Dorsolateral prefrontal cortex (tissue), 122 donors: ENCODE measurements at places on chromosomes 13 and 19.

- no peak for DNase-seq
Observed at GRCh38 chr19:47740866-47741519, 4.4 kb upstream of the NOP53 start.

DNA sequence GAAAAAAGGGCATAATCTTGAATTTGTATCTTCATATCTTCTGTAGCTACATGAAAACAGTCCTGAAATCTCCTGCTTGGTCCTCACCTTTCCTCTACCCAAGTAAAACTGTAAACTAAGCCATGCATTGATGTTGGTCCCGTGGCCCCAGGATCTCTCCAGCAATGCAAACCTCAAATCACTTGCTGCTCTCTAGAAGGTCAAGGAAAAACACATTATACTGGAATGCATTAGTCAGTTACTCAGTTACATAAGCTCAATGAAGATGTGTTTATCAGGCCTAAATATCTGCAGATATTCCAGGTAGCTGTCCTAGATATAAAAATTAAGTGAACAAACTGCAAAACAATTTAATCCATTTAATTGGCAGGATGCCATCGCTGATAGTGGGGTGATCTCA lies 261.8 kb downstream of the ABCC4 start:
- DNase-seq: no peak

DNA sequence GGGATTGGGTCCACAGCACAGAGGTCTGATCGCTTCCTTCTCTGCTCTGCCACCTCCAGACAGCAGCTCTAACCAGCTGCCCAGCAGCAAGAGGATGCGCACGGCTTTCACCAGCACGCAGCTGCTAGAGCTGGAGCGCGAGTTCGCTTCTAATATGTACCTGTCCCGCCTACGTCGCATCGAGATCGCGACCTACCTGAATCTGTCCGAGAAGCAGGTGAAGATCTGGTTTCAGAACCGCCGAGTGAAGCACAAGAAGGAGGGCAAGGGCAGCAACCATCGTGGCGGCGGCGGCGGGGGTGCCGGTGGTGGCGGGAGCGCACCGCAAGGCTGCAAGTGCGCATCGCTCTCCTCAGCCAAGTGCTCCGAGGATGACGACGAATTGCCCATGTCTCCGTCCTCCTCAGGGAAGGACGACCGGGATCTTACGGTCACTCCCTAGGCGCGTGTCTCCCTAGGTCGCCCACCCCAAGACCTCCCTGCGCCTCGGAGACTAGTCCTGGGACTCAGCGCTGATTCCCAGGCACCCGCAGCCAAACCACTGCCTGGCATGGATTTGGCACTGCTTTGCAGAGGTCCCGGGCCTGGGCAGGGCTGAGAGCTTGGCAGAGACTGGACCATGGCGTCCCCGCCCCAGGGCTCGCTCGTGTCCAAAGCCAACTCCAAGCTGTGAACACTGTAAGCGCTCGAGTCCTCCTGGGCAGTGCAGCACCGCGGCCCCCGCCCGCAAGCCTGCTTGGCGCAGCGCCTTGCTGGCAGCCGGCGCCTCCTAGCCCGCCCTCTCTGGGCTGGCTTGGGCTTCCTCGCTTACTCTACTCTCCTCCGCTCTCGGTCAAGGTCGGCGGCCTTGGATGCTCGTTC lies 1.5 kb downstream of the GSX1 start:
- DNase-seq: no peak

DNA sequence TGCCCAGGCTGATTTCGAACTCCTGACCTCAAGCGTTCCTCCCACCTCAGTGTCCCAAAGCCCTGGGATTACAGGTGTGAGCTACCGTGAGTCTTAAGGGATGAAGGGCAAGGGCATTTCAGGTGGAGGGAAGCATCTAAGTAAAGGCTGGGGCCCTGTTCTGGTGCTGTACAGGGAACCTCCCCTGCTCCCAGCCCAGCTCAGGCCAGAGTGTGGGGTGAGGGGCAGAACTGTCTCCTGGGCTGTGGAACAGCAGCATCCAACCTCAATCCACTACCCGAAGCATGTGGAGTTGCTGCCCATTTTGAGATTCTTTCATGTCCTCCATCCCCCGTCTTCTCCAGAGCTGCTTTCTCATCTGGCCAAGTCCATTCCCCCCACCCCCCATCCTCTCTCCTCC lies 105.3 kb downstream of the SIPA1L3 start:
- DNase-seq: no peak

DNA sequence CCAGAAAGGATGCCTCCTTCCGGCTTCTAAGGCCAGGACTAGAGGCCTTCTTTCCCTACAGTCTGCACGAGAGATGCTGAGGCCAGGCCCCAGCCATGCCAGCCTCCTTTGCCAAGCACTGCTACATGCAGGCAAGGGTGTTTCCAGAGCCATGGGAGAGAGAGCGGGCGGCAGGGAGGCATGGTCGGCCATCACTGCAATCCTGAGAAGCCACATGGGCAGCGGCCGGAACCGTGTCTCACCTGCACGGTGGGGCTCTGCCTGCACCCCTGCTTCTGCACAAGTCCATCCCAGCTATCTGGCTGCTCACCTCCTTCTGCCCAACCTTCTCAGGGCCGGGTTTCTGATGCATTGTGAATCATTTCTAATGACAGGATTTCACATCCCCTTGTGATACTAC lies 35.1 kb downstream of the TSHZ3 start:
- no peak for DNase-seq

DNA sequence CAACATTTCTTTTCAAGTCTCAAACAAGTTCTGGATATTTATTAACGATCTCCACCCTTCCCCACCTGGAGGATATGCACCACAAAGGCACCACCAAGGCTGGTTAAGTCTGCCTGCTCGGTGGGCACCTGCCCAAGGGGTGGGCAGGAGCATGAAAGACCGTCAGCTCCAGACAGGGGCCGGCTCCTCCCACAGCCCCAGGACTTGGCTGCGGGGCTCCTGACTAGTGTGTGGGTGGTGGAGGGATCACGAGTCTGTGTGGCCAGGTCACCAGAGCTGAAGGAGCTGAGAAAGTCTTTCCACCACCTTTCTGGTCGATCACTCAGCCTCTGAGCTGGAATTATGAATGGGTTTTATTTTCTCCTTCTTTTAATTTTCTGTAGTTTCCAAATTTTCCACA lies 7.8 kb downstream of the SLC7A1 start:
- DNase-seq: no peak

DNA sequence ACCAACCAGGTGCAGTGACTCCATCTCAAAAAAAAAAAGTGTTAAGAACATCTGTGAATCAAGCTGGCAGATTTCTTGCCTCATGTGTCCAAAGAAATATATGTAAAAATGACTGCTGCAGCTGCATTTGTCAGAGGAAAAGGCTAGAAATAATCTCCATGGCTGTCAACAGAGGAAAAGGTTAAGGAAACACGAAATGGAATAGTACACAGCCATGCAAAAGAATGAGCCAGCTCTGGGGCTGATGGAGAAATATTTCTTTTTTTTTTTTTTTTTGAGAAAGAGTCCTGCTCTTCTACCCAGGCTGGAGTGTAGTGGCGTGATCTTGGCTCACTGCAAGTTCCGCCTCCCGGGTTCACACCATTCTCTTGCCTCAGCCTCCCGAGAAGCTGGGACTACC lies 6.6 kb downstream of the RAB3D start:
- no peak for DNase-seq

DNA sequence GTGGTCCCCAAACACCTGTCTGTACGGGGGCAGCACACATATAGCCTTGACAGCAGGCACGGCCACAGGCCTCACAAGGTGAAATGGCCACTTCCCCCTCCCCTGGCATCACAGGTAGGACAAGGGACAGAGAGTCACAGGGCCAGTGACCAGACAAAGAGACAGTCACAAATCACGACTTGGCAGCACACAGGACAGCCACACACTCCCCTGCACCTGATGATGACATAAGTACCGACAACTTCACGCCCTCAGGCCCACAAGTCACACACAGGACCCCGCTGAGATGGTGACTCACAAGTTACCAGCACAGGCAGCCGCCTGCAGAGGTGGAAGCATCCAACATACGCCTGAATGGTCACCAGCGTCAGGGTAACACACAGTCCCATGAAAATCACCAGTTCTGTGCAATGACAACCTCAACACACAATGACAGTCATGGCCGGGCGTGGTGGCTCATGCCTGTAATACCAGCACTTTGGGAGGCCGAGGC lies 16.5 kb downstream of the TYK2 start:
- DNase-seq: no peak

DNA sequence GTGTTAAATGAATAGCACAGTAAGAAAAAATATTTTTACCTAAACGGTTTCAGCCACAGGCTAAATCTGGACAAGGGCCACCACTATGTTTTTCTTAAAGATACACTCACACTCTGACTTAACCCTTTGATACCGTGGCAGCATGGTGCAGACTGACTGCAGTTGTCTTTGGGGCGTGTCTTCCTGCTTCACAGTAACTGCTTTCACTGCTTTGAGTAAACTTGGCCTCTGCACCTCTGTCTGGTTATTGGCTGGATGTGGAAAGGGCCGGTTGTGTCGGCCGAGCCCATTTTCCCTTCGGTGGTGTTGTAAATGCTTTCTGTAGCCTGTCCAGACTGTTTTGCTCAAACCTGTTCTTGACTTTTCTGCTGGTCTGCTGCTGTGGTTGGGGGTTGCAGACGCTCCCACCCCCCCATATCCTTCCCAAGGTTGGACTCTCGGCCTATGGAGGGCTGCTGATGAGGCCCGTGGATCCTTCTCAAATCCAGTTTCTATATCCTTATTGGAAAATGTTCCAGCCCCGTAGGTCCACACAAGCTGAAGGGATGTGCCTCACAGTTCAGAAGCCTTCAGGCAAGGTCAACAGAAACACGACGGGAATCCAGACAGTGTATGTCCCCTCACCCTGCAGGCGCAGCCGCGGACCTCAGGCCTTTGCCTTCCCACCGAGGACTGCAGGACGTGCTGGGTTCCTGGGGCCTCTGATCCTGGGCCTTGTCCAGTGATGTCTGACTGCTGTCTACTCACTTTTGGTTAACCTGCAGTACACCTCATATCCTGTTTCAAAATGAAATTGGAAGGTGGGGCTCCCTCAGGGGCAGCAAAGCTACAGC lies 90.2 kb upstream of the RNF113B start:
- DNase-seq: no peak

DNA sequence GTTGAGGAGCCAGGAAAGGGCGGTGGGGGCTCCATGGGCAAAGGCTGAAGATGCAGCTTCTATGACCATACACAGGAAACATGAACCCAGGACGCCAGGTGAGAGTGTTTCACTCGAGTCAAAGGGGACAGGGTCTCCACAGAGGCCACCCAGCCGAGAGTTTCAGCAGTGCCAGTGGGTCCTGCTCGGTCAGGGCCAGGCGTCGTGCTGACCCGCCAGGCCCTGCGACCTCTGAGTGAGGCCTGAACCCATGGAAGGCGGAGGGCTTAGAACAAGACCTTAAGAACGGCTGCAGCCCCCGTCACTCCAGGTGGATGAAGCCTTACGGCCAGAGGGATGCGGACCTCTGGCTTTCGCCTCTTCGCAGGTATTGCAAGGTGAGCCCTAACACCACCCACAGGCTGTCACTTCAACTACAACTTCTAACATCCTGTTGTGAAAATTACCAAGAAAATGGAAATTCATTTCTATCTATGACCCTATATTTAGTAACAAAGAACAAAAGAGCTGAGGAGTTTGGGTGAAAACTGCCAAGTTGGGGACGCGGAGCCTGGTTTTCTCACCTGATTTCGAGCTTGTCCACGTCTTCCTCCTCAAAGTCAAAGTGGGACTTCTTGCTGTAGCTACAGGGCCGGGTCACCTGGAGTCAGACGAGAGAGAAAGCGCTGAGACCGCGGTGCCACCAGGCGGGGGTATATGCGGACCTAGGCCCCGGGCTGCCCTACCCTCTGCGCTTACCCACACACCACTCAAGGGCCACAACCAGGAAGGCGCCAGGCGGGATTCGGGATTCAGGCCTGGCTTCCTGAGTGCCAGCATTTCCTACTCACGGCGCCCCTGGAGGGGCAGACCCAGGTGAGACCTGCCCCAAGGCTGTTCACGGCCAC lies 50.1 kb upstream of the C13orf46 start:
- DNase-seq: no peak

DNA sequence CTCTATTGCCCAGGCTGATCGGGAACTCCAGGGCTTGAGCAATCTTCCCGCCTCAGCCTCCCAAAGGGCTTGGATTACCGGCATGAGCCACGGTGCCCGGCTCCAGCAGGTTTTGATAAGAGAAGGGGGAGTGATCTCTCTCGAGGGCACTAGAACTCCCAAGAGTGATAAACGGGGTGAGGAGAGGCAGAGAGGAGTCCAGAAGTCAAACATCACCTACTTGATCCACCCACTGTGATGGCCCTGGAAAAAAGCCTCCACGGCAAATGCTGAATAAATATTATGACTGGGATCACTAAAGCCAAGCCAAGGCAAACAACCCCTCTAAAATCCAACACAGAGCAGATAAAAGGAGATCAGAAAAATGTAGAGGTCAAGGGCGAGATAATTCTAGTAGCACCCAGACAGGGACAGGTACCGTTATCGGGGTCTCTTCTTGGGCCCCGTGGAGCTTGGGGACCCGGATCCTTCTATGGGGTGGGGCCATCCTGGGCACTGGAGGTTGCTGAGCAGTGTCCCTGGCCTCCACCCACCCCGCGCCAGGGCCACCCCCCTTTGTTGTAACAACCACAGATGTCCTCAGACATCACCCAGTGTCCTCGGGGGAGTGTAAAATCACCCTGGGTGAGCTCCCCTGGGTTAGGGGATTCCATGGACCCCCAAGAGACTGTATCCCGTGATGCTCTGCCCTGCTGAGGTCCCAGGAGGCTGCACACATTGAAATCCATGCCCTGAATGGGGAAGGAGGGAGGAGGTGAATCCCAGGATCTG lies 3.7 kb upstream of the CREB3L3 start:
- DNase-seq: no peak

- DNase-seq: no peak
Observed at GRCh38 chr19:38706792-38707511, 37.3 kb downstream of the CAPN12 start.

GRCh38 chr19:53785196-53785889 lies 38.8 kb downstream of the NLRP12 start:
- no peak for DNase-seq

- no peak for DNase-seq
Observed at GRCh38 chr19:7377196-7377595, 28.5 kb downstream of the ARHGEF18 start.

DNA sequence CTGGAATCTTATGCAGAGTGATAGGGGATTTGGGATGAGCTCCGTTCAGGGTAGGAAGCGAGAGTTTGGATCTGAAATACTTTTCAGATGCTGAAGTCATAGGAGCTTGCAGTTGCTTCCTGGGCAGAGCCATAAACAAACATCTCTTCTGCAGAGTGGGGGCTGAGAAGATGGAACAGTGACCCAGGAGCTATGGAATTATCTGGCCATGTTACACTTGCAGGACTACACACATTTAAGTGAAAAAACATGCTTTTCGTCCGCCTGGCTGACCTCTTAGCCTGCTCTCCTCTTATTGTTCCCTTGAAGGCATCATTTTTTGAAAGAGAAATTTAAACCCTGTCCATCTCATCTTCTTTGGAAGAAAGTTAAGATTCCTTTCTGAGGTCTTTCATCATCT lies 40.7 kb downstream of the PSG11 start:
- no peak for DNase-seq

DNA sequence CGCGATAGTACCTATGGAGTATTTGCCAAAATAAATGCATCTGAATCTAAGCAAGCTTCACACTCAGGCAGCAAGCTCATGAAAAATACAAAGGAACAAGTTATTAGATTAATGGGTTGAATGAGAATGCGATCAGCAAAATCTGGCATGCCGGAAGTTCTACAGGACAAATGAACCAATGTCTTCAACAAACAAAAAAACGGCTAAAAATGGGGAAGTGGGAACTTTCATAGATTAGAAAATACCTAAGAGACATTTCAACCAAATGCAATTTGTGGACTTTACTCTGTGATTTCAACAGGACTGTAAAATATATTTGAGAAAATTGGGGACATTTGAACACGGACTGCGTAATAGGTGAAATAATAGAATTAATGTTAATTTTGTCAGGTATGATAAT lies 22.4 kb upstream of the RNASEH2B start:
- DNase-seq: no peak

- DNase-seq: no peak
Observed at GRCh38 chr13:76848596-76848995, 37.6 kb downstream of the KCTD12 start.
